ENCODE measurements at places on chromosomes 13 and 19.

GRCh38 chr13:26021516-26021915 lies 30.3 kb downstream of the SHISA2 start:
- DNase-seq, result no peak

DNA sequence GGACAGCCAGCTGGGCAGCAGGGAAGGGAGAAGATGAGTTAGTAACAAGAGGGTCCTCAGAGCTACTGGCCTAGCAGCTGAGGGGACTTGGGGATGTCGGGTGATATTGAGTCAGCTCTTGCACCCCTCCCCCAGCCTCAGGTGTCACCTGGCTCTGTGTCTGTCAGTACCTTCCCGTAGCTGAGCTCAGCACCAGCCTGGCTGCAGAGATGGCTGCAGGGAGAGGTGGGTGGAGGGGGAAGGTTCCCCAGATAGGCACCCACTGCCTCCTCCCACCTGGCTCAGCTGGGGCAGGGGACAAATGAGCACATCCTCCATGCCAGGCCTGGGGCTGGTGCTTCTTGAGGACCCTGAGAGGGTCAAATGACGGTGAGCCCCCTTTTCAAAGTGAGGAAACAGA lies 6.8 kb upstream of the KPTN start:
- no peak for DNase-seq

GRCh38 chr13:24038405-24038804 lies 122.1 kb upstream of the SPATA13 start:
- no peak for DNase-seq

DNA sequence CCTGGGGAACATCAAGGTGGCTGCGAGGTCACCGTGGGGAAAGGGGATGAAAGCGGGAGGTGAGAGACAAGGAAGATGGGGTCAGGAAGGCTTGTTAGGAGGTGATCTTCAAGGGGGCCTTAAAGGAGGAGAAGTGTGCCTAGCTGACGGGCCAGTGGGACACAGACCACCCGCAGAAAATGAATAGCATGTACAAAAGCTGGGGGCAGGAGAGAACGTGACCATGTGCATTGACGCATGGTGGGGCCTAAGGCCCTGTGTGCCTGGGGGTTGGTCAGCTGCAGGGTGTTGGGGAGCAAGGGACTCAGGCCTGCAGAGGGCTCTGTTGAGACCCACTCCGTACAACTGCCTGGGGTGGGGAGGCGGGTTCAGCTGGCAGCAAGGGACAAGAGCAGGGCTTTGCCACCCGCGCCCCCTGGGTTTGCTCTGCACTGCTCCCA lies 5.9 kb downstream of the RAB8A start:
- no peak for DNase-seq

DNA sequence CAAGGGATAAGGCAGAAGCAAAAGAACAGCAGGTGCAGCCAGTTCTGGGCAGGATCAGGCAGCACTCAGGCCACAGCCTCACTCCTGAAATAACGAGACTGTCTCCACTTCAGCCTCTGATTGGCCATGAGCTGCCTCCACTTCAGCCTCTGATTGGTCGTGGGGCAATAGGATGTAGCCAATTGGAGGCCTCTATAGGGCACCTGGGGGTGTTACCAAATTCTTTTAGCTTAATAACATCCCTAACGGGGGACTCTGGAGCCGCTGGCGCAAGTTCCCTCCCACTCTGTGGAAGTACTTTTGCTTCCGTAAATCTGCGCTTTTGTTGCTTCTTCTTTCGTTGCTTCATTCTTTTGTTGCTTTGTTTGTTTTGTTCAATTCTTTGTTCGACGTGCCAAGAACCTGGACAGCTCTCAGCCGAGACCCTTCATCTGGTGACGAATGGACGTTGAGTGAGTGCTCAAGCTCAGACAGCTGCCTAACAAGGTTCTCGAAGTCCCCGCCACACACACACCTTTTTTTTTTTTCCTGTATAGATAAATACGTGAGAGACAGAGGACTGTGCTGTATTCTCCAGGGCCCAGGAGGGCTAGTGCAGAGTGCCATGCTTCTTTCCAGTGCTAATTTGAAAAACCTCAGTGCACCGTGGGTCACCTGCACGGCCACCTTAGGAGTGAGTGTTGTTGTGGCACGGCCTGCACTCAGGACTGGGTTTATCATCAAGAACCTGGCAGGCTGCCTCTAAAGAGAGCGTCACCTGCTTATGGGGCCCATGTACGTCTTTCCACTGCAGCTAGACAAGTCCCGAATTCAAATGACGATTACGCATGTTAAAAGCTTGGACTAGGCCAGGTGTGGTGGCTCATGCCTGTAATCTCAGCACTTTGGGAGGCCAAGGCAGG lies 32.0 kb upstream of the TUBGCP3 start:
- no peak for DNase-seq

DNA sequence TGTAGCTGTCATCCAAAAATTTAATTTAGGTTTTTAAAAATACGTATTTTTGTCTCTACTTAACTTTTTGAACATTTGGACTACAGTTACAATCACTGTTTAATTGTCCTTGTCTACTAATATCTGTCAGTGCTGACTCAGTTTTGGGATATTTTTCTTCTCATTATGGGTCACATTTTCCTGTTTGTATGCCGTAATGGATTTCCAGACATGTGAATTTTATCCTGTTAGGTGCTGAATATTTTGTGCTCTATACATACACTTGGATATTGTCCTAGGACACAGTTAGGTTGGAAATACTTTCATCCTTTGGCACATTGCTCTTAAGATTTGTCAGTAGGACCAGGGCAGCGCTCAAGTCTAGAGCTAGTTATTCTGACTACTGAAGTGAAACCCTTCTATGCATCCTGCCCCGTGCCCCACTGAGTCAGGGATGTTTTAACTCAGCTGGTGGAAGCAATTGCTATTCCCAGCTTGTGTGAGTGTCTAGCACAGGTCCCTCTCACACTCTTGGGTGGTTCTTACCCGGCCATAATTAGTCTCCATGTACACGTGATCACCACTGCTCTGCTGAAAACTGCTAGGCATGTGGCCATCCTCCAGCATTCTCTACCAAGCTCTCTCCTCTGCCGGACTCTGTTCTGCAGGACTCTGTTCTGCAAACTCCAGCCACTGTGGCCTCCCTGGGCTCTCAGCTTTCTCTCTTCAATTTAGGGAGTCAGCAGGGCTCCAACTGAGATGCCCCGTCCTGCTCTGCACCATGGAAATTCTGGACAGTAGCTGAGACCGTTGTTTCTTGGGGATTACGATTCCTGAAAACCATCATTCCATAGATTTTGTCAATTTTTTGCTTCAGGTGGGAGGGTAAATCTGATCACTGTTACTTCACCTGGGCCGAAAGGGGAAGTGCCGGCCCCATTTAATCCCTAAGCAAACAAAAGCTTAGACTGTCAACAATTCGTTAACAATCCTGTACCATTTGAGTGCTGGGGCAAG lies 11.1 kb downstream of the PROZ start:
- DNase-seq, result no peak

DNA sequence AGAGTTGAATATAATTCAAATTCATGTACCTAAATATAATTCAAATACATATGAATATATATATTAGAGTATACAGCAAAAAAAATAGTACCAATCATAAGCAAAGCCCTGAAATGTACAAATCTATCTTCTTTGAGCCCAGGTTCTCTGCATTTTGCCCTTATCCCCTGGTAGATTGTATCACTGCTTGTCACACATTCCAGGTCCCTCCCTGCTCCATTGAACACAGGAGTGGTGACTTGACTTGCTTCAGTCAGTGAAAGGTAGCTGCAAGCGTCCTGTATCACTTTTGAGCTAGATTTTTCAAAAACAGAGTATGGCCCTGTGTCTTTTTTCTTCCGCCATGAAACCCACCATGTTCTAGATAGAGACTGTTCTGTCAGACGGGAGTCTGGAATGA lies 369.4 kb downstream of the LIG4 start:
- no peak for DNase-seq

DNA sequence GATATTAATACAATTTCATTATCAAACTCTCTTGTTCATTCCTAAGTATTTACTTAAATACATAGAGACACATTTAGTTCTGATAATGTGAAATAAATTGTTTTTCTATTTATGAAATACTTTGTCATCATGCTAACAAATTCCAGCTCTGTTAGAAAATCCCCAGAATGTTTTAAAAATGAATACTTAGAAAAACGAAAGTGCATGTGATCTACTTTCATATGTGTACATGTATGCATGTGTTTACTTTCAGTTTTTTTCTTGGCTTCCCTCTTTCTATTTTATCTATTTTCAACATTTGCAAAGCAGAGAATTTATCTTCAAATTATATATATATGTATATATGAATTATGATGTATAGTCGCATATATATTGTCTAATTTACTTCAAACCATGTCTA lies 1110.0 kb upstream of the PCDH20 start:
- DNase-seq, result no peak

DNA sequence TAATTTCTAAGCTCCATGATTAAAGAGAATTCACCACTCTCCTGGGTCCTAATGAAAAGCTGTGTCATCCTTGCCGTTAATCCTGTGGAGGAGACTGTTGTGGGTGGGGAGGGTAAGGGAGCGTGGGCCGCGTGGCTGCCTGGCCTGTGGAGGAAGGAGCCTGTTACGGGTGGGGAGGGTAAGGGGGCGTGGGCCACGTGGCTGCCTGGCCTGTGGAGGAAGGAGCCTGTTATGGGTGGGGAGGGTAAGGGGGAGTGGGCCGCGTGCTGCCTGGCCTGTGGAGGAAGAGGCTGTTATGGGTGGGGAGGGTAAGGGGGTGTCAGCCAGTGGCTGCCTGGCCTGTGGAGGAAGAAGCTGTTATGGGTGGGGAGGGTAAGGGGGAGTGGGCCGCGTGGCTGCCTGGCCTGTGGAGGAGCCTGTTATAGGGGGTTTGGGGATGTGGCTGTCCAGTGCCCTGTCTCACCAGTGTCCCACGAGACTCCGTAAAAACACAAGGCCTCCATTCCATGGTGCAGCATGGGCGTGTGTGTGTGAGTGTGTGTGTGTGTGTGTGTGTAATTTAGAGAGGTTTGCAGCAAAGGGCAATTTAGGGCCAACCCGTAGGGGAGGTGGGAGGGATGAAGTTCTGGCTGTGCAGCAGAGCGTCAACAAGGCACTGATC lies 15.6 kb upstream of the DCUN1D2 start:
- no peak for DNase-seq

GRCh38 chr19:45005787-45006186 lies 4.5 kb downstream of the RELB start:
- no peak for DNase-seq

DNA sequence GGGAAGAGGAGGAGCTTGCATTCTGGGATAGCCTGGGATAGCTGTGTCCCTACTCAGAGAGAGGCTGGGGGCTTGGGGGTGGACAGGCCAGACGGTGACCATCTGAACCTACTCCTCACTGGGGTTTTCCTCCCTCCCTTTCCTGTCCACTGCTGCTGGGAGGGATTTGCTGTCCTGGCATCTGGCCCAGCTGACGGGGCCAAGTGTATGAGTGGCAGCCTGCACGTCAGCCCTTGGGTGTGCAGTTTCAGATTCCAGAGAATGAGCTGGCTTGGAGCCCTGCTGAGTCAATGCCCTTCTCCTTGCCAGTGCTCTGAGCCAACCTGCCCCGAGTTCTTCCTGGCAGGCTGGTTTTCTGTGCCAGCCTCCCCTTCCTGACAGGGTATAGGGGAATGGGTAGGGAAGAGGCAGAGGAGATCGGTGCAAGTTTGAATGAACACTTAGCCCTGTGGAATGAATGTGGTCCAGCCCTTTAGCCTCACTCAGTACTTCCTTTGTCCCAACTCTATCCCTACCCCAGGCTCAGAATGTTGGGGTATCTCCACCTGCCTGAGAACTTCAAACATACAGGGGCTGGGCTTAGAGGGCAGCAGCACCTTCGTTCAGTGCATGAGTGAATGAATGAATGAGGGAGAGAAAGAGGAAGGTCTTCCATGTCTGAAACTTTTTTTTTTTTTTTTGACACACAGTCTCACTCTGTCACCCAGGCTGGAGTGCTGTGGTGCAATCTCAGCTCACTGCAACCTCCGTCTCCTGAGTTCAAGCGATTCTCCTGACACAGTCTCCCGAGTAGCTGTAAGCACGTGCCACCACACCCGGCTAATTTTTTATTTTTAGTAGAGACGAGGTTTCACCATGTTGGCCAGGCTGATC lies 1.8 kb upstream of the ANGPTL4 start:
- DNase-seq, result no peak

GRCh38 chr13:60646620-60647019 lies 249.6 kb downstream of the TDRD3 start:
- no peak for DNase-seq

DNA sequence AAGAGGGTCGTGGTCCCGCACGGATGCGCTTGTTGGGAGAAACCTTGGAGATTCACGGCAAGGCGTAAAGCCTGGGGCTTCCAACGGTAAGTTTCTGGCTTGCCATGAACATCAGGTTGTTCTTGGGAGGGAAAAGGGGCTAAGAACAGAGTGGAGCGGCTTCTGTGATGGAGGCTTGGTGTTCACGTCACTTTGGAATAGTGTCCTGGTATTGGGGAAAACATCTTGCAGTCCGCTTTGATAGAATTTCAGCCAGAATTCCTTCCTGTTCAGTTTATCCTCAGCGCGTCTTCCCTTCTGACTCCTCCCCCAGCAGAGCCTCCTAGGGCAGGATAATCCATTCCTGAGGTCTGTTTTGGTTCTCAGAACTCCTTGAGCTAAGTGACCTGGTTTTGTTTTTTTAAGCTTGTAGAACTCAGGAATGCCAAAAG lies 2.0 kb downstream of the KCTD15 start:
- DNase-seq, result no peak

- no peak for DNase-seq
Observed at GRCh38 chr13:27188239-27188638, 16.6 kb upstream of the USP12 start.

- no peak for DNase-seq
Observed at GRCh38 chr19:49081273-49081672, 4.0 kb upstream of the SNRNP70 start.

GRCh38 chr13:71998223-71998622 lies 131.2 kb upstream of the DACH1 start:
- DNase-seq, result no peak
